Tongue (tissue), 3 donors: ENCODE measurements at places on chromosomes 5 and 9. TPM values are rescaled to one million over a fixed set of nuclear protein-coding genes. Genes with fewer than 3 reads are reported as not detected.

Gene C9
- not detected for total RNA-seq

Gene CHSY3
- 7.6 TPM for total RNA-seq

Gene NR5A1
- total RNA-seq: not detected

Gene GHR
- total RNA-seq: 13.4 TPM

Gene AFAP1L1
- 121 TPM for total RNA-seq

Gene C1QTNF2
- total RNA-seq: 27.8 TPM

Gene GZMA
- total RNA-seq: 0.51 TPM

Gene NRG2
- 0.41 TPM for total RNA-seq

Gene S100Z
- 2.1 TPM for total RNA-seq

Gene BRINP1
- 0.31 TPM for total RNA-seq

Gene PDZD2
- total RNA-seq: 28.6 TPM

Gene CD14
- 15.7 TPM for total RNA-seq

Gene MTRR
- total RNA-seq: 39.1 TPM

Gene PCDHAC1
- 0.41 TPM for total RNA-seq

Gene RETREG1
- 160 TPM for total RNA-seq

Gene LURAP1L
- 7.2 TPM for total RNA-seq

Gene LECT2
- total RNA-seq: not detected

Gene MTREX
- total RNA-seq: 163 TPM

Gene RARS1
- total RNA-seq: 124 TPM

Gene HRH2
- 1.7 TPM for total RNA-seq

Gene CD274
- 4.1 TPM for total RNA-seq

Gene MYO10
- total RNA-seq: 27.1 TPM

Gene ST8SIA4
- total RNA-seq: 15.0 TPM

Gene TAF1L
- 0.21 TPM for total RNA-seq

Gene RASGRF2
- 3.8 TPM for total RNA-seq

Gene IFNE
- total RNA-seq: not detected

Gene IFNA2
- not detected for total RNA-seq

Gene NOTCH1
- 45.4 TPM for total RNA-seq

Gene PCDHGA9
- 12.2 TPM for total RNA-seq

Gene BHMT2
- 5.1 TPM for total RNA-seq

Gene STPG3
- not detected for total RNA-seq

Gene DRD1
- 0.21 TPM for total RNA-seq

Gene IL13
- not detected for total RNA-seq

Gene ANGPTL2
- 78.1 TPM for total RNA-seq

Gene NUTM2F
- total RNA-seq: not detected

Gene CDKN2B
- 2.2 TPM for total RNA-seq

Gene PCDHGA10
- 6.1 TPM for total RNA-seq

Gene BTNL8
- total RNA-seq: not detected

Gene UBE2QL1
- 2.3 TPM for total RNA-seq

Gene IL17B
- total RNA-seq: 56.1 TPM

Gene LHX3
- not detected for total RNA-seq

Gene PPP3R2
- total RNA-seq: not detected

Gene TNFSF15
- 1.8 TPM for total RNA-seq

Gene SH2D3C
- 13.6 TPM for total RNA-seq

Gene PCDHGC3
- 104 TPM for total RNA-seq

Gene CDC26
- 32.1 TPM for total RNA-seq

Gene TNFSF8
- 1.2 TPM for total RNA-seq

Gene ZNF883
- total RNA-seq: 3.8 TPM

Gene PCDHB3
- 3.7 TPM for total RNA-seq

Gene TMED9
- total RNA-seq: 91.9 TPM

Gene VCAN
- total RNA-seq: 393 TPM

Gene MGAT1
- 88.0 TPM for total RNA-seq

Gene KCNIP1
- total RNA-seq: 4.2 TPM

Gene CATSPER3
- not detected for total RNA-seq

Gene OR1Q1
- total RNA-seq: not detected
